Epithelial cell of proximal tubule (primary cell): ENCODE measurements at places on chromosomes 2 and 18. TPM values are rescaled to one million over a fixed set of nuclear protein-coding genes. Genes with fewer than 3 reads are reported as not detected.

DNA sequence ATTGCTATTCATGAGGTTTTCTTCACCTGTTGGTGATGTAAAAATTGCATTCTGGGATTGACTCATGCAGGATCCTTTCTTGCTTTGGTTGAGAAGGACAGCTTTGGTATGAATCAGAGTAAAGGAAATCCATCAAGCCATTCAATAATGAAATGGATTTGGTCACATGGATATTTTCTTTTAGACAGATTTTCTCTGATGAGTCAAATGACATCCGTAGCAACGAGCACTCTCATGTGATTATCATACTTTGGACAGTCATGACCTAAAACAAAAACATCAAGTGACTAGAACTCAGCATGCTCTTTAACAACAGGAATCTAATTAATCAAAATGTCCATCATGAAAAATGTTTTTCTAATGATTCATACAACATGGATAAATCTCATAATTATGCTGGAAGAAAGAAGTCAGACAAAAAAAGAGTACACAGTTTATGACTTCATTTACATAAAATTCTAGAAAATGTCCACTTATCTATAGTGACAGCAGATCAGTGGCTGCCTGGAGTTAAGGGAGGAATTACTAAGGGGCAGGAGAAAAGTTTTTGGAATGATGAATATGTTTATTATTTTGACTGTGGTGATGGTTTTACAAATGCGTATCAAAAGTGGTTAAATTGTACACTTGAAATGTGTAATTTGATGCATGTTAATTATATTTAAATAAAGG is 30.7 kb downstream of the TRAK2 start:
- peak; percentile 83 for DNase-seq

DNA sequence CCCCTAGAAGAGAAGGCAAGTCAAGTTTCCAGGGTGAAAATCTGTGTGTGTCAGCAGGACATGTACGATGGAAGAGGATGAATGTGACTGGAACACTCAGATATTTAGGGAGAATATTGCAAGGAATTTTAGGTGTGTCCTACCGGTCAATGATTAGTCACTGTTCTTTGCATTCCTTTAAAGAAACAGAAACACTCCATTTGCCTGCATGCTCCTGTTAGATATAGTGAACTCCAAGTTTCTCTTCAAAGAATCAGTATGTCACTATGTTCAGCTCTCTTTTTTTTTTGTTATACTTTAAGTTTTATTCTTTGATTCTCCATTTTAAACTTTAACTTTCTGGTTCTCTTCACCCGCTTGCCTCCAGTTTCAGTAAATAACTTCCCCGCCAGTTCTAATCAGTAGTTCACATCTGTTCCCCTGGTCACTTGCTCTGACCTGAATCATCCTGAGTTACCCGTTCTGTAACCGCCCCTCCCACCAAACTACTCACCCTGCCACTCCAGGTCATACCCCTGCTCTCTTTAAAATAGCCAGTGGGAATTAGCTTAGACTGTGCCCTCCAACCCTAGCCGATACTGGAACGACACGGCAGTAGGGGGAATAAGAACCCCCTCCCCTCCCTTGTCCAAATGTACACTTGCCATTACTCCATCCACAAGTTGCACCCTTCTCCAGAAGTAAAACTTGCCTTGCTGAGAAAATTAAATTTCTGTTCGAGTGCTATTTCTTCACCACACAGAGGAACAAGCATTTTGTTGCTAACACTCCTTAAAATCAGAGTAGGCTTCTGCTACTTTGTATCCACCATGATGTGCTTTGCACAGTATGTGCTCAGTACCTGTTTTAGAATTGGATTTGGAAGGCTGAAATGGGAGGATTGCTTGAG is 268.4 kb downstream of the METTL4 start:
- DNase-seq = no peak

DNA sequence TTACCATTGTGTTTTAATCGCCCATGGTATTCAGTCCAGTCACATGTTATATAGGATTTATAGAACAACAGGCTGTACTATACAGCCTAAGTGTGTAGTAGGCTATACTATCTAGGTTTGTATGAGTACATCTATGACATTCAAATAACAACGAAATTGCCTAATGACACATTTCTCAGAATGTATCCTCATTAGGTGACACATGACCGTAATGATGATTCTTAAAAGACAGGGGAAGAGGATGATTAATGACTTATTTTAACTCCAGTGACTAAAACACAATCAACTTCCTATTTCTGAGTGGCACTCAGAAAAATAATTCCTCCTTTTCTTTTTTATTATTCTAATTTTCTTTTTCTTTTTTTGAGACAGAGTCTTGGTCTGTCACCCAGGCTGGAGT is 63.0 kb upstream of the ACSL3 start:
- DNase-seq = no peak

DNA sequence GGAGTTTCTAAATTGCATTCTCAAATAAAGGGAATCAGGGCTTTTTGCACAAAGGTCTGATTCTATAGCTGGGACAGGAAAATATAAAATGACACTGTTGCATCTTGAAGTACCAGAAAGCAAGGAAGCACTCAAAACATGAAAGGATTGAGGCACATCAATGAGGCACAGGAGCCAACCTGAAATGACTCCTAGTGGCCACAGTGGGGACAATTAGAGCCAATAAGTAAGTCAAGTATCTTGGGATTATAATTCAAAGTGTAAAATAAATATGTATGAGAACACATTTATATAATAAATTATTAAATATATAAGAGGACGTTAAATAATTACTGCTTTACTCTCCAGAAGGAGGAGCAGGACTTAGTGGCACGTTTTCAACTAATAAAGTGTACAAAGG is 1259.5 kb upstream of the CDH2 start:
- DNase-seq = no peak

DNA sequence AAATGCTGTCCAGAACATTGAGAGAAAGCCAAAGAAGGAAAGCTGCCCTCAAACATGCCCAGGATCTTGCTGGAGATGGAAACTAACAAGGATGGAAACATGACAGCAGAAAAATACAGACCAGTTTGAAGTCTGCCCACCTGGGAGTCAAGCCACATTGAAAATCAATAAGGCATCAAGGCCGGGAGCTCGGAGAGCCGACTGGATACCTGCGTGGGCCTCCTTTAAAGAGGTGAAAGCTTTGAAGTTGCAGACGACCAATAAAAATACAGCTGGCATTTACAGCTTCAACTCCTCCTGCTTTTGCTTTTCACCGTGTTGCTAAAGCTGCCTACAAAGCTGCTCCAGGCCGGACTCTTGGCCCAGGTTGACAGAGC is 279.7 kb downstream of the SRBD1 start:
- no peak for DNase-seq

DNA sequence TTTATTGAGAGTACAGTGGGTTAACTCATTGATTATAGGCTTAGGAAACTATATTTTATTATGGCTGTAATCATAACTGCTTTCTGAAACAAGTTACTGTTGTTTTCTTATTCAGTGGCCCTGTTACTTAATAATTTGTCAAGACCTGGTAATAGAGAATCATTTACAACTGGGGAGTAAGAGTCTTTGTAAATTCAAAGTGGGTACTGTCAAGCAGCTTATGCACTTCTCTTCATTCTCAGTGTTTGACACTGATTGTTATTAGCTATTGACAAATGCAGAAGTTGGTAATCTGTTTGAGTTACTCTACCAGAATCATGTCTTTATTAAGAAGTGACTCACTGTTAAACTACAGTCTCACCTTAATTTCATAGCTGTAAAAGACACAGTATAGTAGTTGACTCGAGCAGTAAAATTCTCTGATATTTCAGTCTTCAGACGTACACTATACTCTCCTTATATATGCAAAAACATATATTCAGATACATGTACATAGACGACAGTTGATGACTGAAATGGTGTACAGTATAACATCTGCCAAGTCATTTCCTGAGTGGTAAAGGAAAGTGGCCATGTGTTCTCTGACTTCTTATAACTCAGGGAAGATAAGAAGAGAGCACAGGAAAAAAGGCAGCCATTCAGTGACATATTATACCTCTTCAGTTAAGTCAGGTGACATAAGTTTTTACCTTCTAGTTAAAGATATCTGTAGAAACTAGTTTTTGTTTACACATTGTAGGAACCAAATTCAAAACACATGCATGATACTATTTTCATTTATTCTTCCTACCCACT is 36.0 kb upstream of the TTC27 start:
- DNase-seq = no peak

GRCh38 chr2:240250150-240250984 is 109.9 kb upstream of the OTOS start:
- DNase-seq = no peak

The PCARE gene
- total RNA-seq = not detected in 2 replicates

The CGREF1 gene
- 1.0 and 2.3 TPM in 2 replicates for total RNA-seq

The ALPP gene
- total RNA-seq = not detected in 2 replicates

The KCNG2 gene
- not detected in 2 replicates for total RNA-seq

The FNDC4 gene
- total RNA-seq = 7.3 and 26.6 TPM in 2 replicates

The IGFBP5 gene
- total RNA-seq = 61.9 and 111 TPM in 2 replicates

The GREB1 gene
- total RNA-seq = 0.07 and 0.12 TPM in 2 replicates

The CCDC121 gene
- 0.12 and 2.5 TPM in 2 replicates for total RNA-seq
